Substantia nigra (tissue), 51 donors: ENCODE measurements at places on chromosomes 5 and 9.

GRCh38 chr9:14214693-14215092 lies 99.2 kb downstream of the NFIB start:
- DNase-seq: no peak

DNA sequence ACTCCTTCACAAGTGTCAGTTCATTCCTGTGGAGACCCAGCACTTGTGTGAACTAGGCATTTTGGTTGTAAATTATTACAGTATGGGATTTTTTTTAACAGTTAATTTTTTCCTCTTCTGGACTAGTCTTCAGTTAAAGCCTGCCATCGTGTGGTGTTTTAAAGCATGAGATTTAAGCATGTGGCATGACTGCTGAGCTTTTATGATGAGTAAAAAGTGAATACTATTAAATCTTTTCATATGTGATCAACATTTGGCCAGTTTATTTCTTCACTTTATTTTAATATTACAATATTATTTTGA lies 25.0 kb downstream of the LMNB1 start:
- DNase-seq: no peak

GRCh38 chr9:76107482-76107881 lies 217.0 kb downstream of the PCSK5 start:
- no peak for DNase-seq

GRCh38 chr9:116075191-116075590 lies 78.4 kb upstream of the PAPPA start:
- DNase-seq: no peak

GRCh38 chr9:75941066-75941465 lies 50.6 kb downstream of the PCSK5 start:
- no peak for DNase-seq

- no peak for DNase-seq
Observed at GRCh38 chr5:149656576-149657182, 73.4 kb upstream of the PPARGC1B start.

DNA sequence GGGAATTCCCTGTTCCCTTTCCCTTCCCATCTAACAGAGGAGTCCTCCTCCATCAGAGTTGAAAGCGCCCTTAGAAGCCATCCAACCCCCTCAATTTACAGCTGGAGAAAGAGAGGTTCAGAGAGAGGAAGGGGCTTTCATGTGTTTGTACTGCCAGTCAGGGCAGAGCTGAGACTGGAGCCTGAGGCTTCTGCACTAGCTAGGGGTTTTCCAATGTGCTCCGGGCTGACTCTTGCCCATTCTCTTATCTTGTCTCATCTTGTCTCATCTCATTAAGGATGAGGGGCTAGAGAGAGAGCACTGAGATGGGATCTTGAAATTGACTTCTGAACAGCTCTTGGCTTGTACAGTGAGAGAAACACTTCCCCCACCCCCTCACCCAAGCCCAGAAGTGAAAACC lies 67.4 kb upstream of the SHB start:
- no peak for DNase-seq

- no peak for DNase-seq
Observed at GRCh38 chr9:31839273-31839672, 545.2 kb upstream of the ACO1 start.

DNA sequence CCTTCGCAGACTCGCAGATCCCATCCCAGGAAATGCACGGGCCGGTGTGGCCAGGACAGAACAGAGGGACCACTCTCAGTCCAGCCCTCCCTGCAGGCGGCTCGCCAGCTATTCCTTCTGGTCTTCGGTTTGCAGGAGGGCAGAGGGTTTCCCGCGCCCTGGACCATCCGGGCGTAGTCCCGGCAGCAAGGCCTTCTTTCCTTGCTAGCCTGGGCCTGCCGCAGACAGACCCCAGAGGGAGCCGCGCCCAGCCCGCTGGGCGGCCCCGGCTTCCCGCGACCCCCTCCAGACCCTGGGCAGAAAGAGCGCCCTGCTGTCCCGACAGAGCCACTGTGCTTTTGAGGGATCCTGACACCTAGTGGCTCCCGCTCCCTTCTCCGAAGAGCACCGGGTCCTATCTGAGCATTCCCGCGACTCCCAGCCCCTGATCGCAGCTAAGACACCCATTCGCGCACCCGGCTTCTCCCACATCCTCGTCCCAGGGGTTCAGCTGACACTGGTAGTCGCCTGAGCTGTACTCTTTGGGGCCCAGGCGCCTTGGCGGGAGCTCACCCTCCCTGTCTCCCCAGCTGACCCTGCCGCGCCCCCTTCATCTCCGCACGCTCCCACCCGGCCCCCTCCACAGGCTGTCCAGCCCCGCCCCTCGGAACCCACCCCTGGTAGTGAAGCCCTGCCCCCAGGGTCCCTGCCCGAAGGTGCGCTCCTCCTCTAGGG lies 1.1 kb downstream of the CFAP90 start:
- DNase-seq: no peak

DNA sequence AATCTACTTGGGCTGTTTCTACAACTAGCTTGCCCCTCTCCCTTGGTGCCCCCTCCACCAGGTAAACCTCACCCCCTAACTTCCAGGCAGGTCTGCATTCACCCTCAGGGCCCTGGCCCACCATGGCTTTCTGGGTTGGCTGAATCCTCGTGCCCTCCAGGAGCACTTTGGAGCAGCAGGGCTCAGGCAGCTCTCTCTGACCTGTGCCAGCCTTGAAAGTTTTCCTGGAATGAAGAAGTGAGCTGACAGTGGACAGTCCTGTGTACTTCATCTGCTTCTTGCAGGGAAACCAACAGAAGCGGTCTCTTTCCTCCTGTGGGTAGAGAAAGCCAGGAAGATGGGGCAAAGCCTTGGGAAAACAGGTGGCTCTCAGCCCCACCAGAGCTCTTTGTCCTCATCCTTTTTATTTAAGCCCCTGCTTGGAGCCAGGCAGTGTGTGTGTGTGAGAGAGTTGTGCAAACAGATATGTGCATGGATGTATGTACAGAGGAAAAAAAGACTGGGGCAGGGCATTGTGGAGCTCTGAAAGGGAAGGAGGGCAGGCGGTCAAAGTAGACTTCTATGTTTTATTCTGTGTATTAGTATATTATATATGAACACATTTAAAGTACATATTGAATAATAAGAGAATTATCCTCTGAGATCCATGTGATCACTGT lies 62.3 kb upstream of the SPRY4 start:
- DNase-seq: no peak

- no peak for DNase-seq
Observed at GRCh38 chr5:56838409-56839039, 23.2 kb downstream of the MAP3K1 start.

DNA sequence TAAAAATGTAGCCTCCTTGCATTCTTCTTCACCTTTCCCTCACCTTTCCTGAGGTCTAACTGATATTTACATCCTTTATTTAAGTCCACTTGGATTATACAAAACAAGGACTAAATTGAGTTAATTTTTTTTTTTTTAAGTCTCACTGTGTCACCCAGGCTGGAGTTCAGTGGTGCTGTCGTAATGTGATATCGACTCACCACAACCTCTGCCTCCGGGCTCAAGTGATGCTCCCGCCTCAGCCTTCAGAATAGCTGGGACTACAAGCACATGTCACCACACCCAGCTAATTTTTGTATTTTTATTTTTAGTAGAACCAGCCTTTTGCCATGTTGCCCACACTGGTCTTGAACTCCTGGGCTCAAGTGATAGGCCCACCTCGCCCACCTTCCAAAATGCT lies 195.3 kb downstream of the BNC2 start:
- no peak for DNase-seq

- no peak for DNase-seq
Observed at GRCh38 chr5:96851312-96852062, 24.8 kb upstream of the ERAP2 start.

DNA sequence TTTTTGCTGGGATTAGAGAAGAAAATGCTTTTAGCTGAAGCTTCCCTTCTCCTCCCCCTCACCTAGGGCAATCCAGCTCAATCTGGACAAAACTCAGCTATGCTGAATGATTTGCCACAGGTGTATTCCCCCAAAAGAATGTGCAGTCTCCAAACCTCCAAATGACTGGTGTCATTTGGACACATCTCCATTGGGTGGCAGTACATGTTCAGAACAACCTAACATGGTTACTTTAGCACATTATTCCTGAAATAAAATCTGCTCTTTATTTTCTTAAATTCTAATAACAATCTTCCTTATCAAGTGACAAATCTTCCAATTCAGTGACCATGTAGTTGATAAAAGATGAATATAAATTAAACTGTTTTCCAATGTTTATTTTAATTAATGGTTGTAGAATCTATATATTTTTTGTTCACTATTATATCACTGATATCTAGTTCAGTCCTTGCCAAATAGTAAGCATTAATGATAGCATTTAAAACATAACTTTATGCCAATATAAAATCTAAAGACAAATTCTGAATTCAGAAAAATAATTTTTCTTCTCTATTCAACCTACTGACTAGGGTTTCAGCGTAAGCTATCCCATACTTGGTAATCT lies 61.3 kb upstream of the MOCS2 start:
- DNase-seq: no peak

GRCh38 chr5:159519365-159519764 lies 189.1 kb upstream of the IL12B start:
- DNase-seq: no peak

- DNase-seq: no peak
Observed at GRCh38 chr9:129480227-129480626, 140.7 kb downstream of the C9orf50 start.

DNA sequence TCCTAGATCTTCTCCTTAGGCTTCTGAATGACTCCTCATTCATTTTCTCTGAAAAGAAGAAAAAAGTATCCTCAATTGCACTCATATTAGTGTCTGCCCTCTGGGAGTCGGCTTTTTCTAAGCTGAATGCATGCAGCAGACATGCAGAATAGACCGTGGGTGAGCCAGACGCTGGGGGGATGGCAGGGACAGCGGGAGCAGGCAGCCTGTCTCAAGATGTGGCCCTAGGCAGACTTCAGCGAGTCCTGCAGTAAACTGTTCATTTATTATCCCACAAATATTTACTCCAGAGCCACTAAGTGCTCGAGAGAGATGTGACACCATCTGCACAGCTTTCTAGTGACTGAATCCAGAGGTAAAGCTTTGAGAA lies 164.9 kb upstream of the RAI14 start:
- no peak for DNase-seq

DNA sequence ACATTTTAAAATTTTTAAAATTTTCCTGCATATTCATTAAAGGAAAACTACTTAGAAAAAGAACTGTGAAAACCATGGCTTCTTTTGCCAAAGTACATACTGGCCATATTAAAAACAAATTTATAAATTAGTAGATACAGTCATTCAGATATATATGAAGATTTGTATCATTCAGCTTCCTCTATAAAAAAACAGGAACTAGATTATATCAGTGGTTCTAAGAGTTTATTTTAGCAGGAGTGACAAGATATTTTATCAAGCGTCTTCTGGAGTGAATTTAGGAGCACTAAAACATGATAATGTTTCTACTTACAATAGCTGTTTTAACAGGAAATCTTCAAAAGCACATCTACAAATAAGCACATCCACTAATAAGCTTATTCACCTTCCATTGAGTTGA lies 171.4 kb downstream of the RAPGEF6 start:
- DNase-seq: no peak

GRCh38 chr9:122216138-122216797 lies 12.5 kb downstream of the LHX6 start:
- DNase-seq: no peak

DNA sequence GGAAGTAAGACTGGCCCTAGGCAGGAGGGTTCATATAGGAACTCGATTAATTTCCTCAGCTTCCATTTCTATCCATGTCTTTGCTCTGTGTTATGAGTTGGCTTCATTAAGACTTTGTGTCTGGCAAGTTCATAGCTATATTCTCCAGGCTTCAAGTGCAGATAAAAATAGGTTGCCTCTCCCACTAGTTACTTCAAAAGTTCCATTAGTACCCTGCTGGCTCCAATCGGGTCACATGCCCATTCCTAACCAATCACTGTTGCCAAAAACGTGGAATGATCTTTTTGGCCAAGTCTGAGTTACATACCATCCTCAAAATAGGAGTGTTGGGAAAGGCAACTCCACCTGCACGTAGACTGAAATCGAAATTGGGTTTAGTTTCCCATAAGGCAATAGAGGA lies 13.8 kb upstream of the SPATA31D1 start:
- no peak for DNase-seq

DNA sequence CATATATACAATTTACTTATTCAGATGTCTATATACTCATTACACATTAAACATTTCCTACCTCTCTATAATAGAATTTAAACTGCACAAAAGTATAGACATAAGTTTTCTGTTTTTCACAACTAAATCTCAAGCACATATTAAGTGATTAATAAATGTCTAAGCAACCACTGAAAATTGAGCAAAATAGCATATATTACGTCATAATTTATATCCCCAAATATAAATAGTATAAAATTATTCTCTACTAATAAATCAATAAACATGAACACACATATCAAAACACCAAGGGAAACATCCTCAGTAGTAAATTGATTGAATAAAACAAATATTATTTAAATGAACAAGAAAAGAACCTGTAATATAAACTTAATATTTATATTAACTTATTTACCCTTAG lies 865.1 kb downstream of the CDH18 start:
- no peak for DNase-seq

DNA sequence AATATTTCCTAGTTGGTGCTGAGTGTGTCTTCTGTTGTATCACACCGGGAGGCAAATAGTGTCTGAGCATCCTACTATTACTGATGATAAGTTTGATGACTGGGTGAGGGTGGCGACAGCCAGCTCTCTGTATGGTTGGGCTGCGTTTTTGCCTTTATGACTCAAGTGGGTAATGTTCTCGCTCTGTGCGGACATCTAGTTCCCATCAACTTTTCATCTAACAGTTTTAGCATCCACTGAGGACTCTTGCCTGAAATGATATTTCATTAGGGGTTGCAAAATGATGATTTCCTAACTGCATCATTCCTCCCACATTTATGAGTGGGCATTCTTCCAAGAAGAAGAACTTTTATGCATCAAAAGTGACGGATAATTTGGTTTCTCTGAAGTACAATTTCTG lies 26.5 kb downstream of the HMCN2 start:
- no peak for DNase-seq

GRCh38 chr5:68444833-68445232 lies 229.3 kb downstream of the PIK3R1 start:
- DNase-seq: no peak

DNA sequence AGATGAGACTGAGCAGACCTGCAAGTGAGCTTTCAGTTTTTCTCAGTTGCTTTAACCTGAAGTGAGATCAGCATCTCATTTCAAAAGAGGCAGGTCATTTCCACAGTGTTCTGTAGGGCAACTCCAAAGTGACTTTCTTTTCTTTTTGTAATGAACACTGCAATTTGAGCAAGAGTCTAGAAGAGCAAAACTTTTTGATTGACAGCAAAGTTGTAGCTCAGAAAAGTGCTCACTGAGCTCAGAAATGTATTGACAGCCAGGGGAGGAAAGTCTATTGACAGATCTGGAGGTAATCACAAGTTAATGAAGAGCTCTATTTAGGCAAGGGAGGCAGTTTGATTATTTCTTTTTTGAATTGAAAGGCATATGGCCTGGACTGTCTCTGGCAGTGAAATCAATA lies 54.6 kb downstream of the LRRC70 start:
- DNase-seq: no peak

- no peak for DNase-seq
Observed at GRCh38 chr9:124293718-124294506, 36.2 kb downstream of the NEK6 start.

GRCh38 chr5:109786206-109786855 lies 96.6 kb downstream of the MAN2A1 start:
- no peak for DNase-seq

- no peak for DNase-seq
Observed at GRCh38 chr9:134917431-134918373, at the start of gene FCN1. Gene FCN1, minus strand, starts transcription at chr9:134917912. Its CDS starts 41 bp downstream, at chr9:134917871.

GRCh38 chr9:137738703-137739102 lies 119.9 kb downstream of the EHMT1 start:
- no peak for DNase-seq
